ENCODE measurements at places on chromosomes 12 and 14.

DNA sequence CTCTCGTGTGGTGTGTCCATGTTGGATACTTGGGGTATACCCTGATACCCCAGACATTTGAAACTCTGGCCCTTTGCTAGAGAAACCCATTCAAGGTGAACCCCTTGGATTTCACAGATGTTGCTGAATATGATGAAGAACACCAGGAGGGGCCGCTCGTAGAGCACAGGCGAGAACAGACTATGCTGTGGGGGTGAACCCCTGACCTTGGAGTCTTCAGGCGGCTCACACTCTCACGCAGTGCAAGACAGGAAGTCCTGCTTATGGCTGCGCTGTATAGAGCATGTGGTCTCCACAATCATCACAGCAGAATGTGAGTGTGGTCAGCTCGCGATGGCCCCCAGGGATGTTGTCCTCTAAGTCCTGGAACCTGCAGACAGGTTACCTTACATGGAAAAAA lies 60.4 kb downstream of the SLC15A4 start:
- DNase-seq, result no peak

- DNase-seq, result no peak
Observed at GRCh38 chr12:50127546-50127945, 15.5 kb downstream of the COX14 start.

DNA sequence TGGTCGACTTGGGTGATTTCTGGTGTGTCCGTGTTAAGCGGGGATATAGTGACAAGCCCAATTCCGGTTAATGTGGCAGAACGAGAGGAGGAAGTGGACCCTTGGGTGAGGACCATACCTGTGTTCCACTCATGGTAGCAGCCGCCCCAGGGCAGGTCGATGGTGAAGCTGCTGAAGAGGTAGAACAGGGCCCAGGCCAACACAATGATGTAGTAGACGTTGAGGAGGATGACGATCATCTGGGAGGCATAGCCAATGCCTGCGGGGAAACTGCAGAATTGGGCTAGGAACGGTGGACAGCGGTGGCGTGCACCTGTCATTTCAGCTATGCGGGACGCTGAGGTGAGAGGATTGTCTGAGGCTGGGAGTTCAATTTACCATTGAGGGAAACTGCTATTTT lies 20.1 kb downstream of the SLC6A13 start:
- DNase-seq, result no peak

DNA sequence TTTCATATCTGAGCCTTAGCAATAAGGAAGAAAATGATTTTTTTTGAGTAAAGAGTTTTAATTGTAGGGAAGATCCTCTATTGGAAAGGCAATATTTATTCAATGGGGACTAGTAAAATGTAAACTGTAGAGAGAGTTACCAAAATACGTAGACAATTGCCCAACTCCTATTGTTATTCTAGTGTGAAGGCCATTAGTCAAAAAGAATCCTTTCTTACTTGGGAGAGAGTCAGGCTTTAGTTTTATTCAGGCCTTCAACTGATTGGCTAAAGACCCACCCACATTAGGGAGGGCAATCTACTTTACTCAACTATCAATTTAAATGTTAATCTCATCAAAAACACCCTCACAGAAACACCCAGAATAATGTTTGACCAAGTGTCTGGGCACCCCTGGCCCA lies 485.8 kb upstream of the ATXN7L3B start:
- no peak for DNase-seq

DNA sequence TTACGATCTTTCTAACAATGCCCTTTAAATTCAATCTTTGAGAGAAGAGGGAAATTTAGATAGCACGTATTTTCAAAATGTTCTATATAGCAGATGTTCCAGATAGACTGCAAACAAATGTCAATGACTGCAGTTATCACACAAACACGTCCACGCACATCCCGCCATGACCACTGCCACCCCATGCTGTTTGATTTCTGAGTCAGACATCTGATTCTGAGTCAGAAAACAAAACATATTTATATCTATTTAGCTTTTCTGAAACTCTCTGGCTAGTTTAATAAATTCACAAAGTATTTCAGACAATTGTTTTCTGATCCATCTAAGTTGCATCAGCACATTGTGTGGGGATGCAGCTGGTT lies 105.9 kb upstream of the BCAT1 start:
- DNase-seq, result no peak

- no peak for DNase-seq
Observed at GRCh38 chr12:76871082-76871481, 7.7 kb downstream of the CSRP2 start.

- no peak for DNase-seq
Observed at GRCh38 chr14:69076341-69076740, 76.6 kb downstream of the DCAF5 start.

GRCh38 chr12:575948-576614 lies 87.2 kb downstream of the NINJ2 start:
- peak; percentile 98 for DNase-seq

DNA sequence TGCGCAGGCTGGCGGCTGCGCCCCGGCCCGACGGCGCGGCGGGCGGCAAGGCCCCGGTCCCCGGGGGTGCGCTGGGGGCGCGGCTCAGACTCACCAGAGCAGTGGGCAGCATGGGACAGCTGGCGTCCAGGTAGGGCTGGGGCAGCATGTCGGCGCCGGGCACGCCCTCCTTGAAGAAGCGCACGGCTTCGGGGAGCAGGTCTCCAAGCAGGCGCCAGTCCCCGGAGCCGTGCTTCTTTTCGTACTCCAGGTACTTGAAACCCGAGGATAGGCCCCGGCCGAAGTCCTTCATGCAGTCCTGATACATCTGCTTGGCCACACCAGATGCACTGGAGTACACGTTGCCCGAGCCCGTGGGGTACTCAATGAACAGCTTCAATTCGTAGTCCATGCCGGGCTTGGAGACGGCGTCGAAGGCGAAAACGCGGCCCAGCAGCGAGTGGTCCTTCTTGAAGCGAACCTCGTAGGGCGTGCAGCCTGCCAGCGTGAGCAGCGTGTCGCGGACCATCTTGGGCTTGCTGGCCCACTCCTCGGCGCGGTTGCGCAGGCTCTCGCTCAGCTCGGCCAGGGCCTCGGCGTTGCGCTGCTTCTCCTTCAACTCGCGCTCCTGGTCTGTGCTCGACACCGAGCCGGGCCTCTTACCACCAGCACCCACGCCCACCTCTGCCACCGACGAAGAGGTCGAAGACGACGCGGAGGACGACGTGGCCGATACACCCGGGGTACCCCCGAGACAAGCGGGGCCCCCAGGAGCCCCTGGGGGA lies 2.2 kb downstream of the IRF2BPL start:
- DNase-seq, result peak; percentile 66

- DNase-seq, result no peak
Observed at GRCh38 chr12:95674631-95675030, 115.9 kb downstream of the NTN4 start.

DNA sequence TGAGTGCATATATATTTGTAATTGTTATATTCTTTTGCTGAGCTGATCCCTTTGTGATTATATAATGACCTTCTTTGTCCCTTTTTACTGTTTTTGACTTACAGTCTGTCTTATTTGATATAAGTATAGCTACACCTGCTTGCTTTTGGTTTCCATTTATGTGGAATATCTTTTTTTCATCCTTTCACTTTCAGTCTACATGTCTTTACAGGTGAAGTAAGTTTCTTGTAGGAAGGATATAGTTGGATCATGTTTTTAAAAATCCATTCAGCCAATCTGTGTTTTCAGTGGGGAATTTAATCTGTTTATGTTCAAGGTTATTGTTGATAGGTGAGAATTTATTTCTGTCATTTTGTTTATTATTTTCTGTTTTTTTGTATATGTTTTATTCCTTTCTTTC lies 12.1 kb downstream of the GZMH start:
- no peak for DNase-seq

GRCh38 chr12:99386907-99387306 lies 260.6 kb upstream of the GARIN6 start:
- DNase-seq, result peak; percentile 20

DNA sequence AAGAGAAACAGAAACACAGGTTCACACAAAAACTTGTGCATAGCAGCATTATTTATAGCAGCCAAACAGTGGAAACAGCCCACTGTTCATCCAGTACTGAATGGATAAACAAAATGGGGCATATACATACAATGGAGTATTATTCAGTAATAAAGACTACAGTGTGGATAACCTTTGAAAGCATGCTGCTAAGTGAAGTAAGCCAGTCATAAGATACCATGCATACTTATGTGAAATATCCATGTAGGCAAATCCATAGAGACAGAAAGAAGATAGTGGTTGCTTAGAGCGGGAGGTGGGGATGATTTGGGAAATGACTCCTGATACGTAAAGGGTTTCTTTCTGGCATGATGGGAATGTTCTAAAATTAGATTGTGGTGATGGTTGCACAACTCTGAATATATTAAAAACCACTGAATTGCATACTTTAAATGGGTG lies 99.4 kb downstream of the CRADD start:
- DNase-seq, result no peak

- no peak for DNase-seq
Observed at GRCh38 chr12:108778053-108778452, 46.7 kb upstream of the CORO1C start.

GRCh38 chr12:98439981-98440581 lies 75.3 kb upstream of the TMPO start:
- no peak for DNase-seq

DNA sequence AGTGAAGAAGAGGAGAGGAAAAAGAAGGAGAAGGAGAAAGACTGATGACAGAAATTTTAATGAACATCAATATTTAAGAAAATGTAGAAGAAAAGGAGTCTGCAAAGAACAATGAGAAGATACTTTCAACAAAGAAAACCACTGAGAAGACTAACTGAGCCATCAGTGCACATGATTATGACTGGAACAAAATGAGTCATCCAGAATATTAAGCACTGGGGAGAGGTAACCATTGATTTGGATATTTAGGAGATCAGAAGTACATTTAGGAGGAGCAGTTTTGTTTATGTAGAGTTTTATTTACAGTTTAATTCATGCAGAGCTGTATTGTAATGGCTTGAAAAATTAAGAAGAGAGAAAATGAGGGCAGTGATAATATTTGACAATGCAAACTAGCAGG lies 159.1 kb downstream of the C12orf50 start:
- no peak for DNase-seq

GRCh38 chr12:75951399-75952278 lies 79.9 kb downstream of the PHLDA1 start:
- no peak for DNase-seq

- no peak for DNase-seq
Observed at GRCh38 chr14:34437729-34438080, 24.3 kb downstream of the SPTSSA start.

DNA sequence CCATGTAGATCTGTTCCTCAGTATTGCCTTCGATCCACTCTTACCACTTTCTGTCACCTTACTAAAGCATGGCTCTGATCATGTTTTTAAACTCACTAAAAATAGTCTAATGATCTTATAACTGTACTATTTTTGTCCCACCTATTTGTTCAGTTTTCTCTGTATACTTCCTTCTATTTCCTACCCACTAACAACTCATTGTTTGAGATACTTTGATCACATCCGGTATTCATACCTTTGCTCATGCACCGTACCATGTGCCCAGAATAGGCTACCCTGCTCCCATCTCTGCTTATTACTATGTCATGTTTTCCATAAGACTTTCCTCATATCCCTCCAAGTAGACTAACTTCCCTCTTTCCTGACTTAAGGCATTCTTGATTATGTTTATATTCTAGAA lies 128.6 kb downstream of the MED13L start:
- no peak for DNase-seq

DNA sequence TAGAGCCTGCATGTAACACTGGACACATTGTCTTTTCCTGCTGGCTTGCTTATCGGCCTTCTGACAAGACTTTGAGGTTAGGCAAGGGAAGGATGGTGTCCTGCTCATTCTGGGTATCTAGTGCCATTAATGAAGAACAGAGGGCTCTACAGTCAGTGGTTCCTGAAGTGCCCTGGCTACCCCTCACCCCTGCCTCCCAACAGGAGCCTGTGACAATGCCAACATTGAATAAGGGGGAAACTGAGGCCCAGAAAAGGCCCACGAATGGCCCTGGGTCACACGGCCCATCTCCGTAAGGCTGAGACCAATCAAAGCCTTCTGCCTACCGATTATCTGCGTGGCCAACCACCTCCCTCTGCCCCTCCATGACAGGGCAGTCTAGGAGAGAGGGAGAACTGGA lies 2.1 kb downstream of the IFI27L2 start:
- no peak for DNase-seq

- DNase-seq, result peak; percentile 38
Observed at GRCh38 chr12:112705037-112705632, 86.4 kb upstream of the RPH3A start.

DNA sequence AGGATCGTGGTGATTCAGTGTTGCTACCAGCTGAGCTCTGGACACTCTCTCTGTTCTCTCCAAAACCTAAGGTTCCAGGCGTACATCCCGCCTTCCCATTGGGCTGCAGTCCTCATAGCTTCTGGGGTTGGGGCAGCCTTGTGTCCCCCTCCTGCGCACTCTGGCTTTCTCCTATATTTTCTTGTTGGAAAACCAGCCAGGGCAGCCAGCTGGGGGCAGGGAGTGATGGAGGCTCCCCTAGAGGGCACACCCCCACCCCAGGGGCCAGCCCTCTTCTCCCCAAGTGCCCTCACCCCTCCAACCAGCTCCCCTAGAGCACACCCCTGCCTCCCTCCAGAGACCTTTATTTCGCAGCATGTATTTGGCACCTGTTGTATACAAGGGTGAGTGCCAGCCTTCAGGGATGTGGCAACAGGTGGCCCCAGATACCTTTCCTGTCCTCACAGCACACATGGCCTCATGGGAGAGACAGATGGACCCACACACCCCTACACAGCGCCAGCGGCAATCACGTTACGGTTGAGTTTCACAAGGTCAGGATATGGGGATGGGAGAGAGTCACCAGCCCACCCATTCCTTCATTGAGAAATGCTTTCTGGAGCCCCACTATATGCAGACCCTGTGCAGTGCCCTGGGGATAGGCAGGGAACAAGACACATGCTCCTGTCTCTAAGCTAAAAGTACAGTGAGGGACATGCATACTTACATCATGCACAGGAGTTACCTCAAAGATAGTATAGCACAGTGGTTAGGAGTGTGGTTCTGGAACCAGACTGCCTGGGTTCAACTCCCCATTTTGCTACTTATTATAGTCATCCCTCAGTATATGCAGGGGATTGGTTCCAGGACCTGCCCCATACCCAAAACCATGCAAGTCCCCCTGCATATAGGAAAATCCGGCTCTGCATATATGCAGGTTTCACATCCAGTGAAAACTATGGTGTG lies 141.1 kb downstream of the PHETA1 start:
- peak; percentile 23 for DNase-seq

DNA sequence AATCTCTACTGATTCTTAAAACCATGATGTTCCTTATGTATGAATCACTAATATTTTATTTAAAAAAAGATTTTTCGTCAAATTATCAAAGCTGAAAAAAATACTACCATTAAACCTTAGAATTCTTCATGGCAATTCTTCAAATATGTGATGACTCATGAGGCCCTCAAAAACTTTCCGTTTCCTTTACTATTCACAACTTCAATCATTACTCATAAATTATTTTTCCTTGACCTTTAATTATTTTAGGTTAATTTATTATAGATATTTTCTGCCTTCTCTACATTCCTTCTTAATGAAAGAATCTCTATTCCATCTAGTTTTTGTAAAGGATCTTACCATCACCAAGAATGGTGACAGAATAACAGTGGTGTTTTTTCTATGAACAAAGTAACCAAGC lies 162.1 kb upstream of the SOX5 start:
- no peak for DNase-seq

GRCh38 chr12:127145929-127146789 lies 1120.8 kb upstream of the TMEM132C start:
- peak; percentile 20 for DNase-seq

- no peak for DNase-seq
Observed at GRCh38 chr14:92694807-92695206, 53.6 kb downstream of the LGMN start.

Data from H7 (cell line).